ENCODE measurements at places on chromosomes 16 and 17.
A peak's percentile ranks its signal among the peaks of the same experiment; 100 is the strongest.

- no peak for DNase-seq
Measured at GRCh38 chr17:33697557-33697956, 404.5 kb upstream of the ASIC2 start.

GRCh38 chr16:3012828-3013420 is at the start of gene CLDN9:
Gene CLDN9 (plus strand): TSS chr16:3012923. CDS start chr16:3013363, 440 bp downstream.
- no peak for DNase-seq

DNA sequence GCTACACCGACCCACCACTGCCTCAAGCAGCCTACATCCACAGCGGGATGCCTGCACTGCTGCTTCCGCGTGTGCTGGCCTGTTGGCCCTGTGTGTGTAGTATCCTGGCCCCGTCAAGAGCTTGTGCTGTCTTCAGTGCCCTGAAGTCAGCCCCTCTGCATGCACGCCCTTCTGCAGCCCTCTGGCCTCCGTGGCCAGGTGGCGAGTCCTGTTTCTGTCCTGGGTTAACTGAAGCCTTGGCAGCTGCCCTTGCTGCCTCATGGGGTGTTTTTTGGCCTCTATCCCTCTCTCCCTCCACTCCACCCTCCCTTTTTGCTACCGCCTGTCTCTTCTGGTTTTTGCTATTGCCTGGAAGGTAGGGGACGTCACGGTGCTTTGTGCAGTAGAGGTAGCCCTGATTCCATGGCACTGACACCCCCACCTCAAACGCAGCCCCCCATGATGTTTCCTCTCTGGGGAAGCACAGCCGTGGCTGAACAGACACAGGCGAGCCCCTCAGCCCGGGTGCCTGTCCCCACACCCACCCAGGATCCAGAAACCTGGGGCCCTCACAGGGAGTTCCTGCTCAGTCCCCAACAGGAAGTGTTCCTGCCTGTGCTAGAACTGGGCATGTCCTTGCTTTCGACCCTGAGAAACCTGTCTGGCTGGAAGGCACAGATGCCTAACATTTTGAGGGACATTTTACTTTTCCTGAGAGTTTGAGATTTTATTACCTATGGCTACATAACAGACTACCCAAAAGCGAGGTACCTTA is 18.8 kb upstream of the AMZ2 start:
- no peak for DNase-seq

- DNase-seq, result peak; percentile 85
Measured at GRCh38 chr17:42773290-42774035, at the start of gene VPS25. Gene VPS25 (plus strand): TSS chr17:42773449. CDS start chr17:42773476, 27 bp downstream.

DNA sequence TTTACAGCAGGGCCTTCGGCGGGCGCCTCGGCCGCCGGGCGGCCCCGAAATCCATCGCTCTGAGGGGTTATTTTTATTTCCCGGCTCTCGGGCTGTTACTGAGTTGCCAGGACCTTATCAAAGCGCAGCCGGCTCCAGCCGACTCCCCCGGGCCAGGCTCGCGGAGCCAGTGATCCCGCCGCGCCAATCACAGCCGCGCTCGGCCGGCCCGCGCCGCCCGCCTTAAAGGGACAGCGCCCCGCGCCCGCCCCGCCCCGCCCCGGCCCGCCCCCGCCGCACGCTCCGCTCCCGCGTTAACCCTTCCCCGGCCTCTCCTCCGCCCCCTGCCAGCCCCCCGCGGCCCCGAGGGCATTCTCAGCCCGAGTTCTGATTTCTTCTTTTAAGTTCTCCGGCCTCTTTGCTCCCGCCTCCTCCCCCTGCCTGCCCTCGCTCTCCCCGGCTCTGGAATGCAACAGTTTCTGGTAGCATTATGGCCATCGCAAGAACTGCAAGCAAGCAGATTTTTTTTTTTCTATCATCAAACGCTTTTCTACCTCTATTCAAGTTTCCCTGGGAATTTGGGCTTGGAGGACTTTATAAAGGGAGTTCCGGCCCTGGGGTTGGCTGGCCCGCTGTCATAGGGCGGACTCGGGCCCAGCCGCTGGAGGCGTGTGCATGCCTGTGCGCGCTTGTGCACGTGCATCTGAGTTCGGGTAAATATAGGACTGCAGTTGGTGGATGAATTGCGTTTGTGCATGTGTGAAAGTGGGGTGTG is at the start of gene AXIN2:
TSS of gene AXIN2 (minus strand) at position 197 of the 754 bp plus-strand sequence. CDS start 3,028 bp downstream, outside the sequence.
- peak; percentile 95 for DNase-seq

DNA sequence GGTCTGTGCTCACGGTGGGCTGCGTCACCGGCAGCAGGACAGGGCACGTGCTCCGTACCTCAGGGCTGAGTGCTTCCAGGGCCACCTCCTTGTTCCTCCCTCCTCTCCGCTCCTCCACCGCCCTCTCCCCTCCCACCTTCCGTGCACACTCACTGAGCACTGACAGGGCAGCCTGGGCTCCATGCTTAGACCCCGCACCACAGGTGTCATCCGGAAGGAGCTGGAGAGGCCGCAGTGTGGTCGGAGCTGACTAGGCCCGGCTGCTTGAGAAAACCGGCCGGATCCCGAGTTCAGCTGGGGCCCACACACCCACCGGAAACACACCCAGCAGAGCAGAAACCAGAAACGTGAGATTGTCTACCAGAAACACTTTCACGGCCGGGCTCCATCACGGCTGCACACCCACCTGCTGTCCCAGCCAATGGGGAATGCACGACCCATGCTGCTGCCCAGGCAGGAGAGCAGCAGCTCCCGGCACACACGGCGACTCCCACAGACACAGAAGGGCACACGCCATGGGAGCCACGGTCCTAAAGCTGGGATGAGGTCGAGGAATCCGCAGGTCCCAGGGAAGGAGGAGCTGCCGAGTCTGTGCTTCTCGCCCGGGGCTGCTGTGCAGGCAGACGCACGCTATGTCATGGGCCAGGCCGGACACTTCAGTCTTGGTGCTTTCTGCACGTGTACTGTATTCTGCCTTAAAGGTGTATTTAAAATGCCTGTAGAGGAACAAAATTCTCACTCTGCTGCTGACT is 55.0 kb upstream of the ZNF469 start:
- DNase-seq, result no peak

DNA sequence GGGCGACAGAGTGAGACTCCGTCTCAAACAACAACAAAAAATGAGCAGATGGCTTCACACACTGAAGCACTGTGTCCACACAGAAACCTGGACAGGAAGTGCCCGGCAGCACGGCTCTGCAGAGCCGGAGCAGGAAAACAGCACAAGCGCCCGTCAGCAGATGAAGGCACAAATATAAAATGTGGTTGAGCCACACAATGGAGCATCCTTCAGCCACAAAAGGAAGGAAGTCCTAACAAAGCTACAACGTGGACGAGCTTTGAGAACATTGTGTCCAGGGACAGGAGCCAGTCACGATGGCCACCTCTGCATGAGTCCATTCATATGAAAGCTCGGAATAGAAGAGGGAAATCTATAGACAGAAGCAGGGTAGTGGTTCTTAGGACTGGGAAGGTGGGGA is 15.7 kb downstream of the RHBDF2 start:
- DNase-seq, result no peak

DNA sequence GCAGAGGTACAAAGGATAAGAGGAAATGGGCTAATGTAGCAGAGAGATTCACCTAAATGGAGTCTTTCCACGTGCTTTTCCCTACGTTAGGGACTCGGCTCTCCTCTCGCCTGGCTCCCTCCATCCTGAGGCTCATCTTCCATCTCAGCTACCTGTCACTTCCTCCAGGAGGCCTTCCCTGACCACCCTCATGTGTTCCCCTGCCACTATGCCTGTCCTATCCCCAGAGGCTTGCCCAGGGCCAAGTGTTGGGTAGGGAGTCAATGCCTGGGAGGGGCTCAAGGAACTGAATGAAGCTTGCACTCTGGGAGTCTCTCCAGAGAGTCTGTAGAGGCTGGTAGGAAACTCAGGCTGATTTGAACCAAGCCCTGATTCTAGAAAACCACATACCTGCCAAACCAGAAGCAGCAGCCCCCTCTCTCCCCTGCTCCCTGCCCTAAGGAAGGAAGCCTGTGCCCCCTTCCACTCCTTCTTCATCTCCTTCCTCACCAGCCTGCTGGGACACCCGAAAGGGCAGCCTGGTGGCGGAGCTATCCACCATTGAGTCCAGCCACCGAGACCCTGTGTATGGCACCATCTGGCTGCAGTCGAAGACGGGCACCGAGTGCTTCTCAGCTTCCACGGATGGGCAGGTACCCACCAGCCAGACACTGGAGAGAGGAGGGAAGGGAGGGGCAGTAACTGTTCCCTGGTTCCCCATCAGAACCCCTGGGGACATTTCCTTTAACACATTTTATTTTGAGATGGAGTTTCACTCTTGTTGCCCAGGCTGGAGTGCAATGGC is 25.4 kb downstream of the DNAI2 start:
- no peak for DNase-seq

Data from left lung (tissue), 14 donors.